ENCODE measurements at places on chromosomes 5 and 9.

- no peak for DNase-seq
These were observed 29.2 kb downstream of the NR4A3 start for GRCh38 chr9:99850736-99851499.

DNA sequence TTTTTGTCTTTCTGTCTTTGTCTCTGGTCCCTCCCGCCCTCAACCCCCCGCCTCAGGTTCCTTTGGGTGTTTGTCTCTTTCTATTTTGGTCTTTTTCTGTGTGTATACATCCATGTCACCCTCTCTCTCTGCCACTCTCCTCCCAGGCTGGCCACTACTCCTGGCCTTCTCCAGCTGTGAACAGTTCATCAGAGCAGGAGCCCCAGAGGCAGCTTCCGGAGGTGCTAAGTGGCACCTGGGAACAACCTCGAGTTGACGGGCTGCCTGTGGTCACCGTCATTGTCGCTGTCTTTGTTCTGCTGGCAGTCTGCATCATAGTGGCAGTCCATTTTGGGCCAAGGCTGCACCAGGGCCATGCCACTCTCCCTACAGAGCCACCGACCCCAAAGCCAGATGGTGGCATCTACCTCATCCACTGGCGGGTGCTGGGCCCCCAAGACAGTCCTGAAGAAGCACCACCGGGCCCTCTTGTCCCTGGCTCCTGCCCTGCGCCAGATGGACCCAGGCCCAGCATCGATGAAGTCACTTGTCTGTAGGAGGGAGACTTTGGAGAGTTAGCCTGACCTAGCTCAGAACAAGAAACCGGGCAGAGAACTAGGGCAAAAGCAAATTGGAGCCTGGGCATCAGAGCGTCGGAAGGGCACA, 1.7 kb downstream of the SMIM33 start:
- DNase-seq = no peak

DNA sequence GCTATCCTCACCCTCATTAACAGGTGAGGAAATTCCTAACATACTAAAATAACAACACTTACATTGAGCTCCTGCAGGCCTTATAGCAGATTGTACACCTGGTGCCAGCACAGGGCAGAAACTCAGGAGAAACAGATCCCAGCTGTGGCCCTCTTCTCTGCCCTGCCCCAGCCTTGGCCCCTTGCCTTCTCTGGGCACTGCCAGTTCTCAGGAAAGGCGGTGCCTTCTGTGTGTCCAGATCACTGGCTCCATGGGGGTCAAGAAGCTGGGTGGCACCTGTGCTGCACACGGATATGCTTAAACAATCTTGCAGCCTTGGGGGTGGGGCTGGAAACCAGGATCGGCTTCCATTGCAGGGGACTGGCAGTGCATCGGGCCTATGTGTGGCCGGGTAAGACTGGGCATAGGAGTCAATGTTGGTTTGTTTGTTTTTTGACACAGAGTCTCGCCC, 19.3 kb downstream of the KYAT1 start:
- DNase-seq = no peak

- no peak for DNase-seq
These were observed 231.8 kb downstream of the DRD1 start for GRCh38 chr5:175211956-175212756.

- no peak for DNase-seq
These were observed 76.1 kb downstream of the ARRDC3 start for GRCh38 chr5:91307048-91307447.

- DNase-seq = no peak
These were observed 2.3 kb upstream of the SLC12A2 start for GRCh38 chr5:128081111-128081851.
